PC-9 (cell line): ENCODE measurements at places on chromosomes 16 and 17. TPM values are rescaled to one million over a fixed set of nuclear protein-coding genes. Genes with fewer than 3 reads are reported as not detected.

DNA sequence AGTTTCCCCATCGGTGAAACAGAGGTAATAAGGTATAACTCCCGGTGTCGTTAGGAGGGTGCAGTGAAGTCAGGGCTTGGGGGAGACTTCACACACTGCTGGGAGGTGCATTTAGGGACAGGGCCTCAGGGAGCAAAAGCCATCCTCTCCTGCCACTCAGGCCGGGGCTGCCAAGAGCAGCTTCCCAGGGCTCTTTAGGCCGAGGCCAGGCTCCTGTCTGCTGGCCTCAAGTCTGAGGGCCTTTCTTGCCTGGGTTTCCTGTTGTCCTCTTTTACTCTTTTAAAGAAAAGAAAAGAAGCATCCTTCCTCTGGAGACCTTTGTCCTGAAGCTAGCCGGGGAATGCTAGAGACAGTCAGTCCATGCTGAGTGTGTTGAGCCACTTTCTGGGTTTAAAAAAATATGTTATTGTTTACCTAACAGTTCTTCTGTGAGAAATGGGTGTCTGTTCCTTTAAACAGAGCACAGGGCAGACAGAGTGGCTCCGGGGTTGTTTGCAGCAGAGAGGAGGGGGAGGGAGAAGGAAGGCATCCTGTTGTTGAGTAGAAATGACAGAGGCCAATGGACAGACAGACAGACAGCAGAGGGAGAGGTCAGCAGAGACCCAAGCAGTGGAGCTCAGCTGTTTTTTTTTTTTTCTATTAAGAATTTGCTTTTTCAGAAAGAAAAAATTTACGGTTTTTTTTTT lies 79.1 kb downstream of the C17orf67 start:
- DNase-seq: no peak
- H3K27ac ChIP-seq: no peak overlapping the region
- H3K4me1 ChIP-seq: no peaks in the 10 kb centered on the region

DNA sequence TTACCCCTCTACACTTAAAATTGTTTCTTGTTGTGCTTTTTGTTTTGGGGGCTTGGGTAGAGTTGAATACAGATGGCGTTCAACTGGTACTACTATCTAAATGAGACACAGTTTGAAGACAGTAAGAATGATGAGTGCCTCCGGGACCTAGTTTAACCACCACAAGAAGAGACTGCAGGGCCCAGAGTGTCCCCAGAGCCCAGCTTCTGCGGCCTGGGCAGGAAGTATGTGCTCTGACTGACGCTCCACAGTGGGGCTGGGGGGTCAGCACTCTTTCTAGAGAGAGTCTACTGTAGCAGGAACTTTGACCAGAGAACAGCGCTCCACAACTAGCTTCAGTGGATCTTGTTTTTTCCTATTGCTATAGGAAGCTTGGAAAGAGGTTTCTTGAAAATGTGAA lies 174.0 kb downstream of the VPS53 start:
- no peak for DNase-seq
- no peak overlapping the region for H3K4me3 ChIP-seq
- H3K36me3 ChIP-seq: no peaks in the 10 kb centered on the region
- H3K27ac ChIP-seq: no peak overlapping the region

- no peak for DNase-seq
- no peak overlapping the region for H3K27ac ChIP-seq
- H3K4me1 ChIP-seq: no peaks in the 10 kb centered on the region
- H3K36me3 ChIP-seq: no peaks in the 10 kb centered on the region
- H3K27me3 ChIP-seq: no peaks in the 10 kb centered on the region
- no peak overlapping the region for H3K4me3 ChIP-seq
Observed at GRCh38 chr16:84931506-84931905, 79.8 kb downstream of the ZDHHC7 start.

Gene ZNF747
- total RNA-seq: 14.5 and 17.9 TPM in 2 replicates

- H3K4me3 ChIP-seq: no peak overlapping the region
- DNase-seq: no peak
- H3K4me1 ChIP-seq: no peaks in the 10 kb centered on the region
- H3K27ac ChIP-seq: no peak overlapping the region
Observed at GRCh38 chr16:56977216-56977615, 12.1 kb upstream of the NLRC5 start.
